ENCODE measurements at places on chromosomes 6 and 20. TPM values are rescaled to one million over a fixed set of nuclear protein-coding genes. Genes with fewer than 3 reads are reported as not detected.

PTGIS gene
- 34.6 TPM for polyA plus RNA-seq

MCM3 gene
- polyA plus RNA-seq = 63.8 TPM

TMEM170B gene
- 6.3 TPM for polyA plus RNA-seq

PLEKHG1 gene
- 15.0 TPM for polyA plus RNA-seq

NTSR1 gene
- polyA plus RNA-seq = not detected

ULBP1 gene
- 0.66 TPM for polyA plus RNA-seq

PDE7B gene
- 10.4 TPM for polyA plus RNA-seq

FAM217A gene
- polyA plus RNA-seq = 2.8 TPM

SYCP2 gene
- polyA plus RNA-seq = not detected

PLCB1 gene
- polyA plus RNA-seq = not detected

CYP24A1 gene
- polyA plus RNA-seq = 0.22 TPM

EEF1A2 gene
- 406 TPM for polyA plus RNA-seq

FRK gene
- polyA plus RNA-seq = 2.2 TPM

FNDC11 gene
- polyA plus RNA-seq = 0.11 TPM

LTV1 gene
- 57.4 TPM for polyA plus RNA-seq

TAGAP gene
- polyA plus RNA-seq = 0.75 TPM

EMILIN3 gene
- 21.6 TPM for polyA plus RNA-seq

PSMA7 gene
- 149 TPM for polyA plus RNA-seq

MEI4 gene
- not detected for polyA plus RNA-seq

BHLHE23 gene
- polyA plus RNA-seq = not detected

HLA-DQB1 gene
- 2.8 TPM for polyA plus RNA-seq

CST5 gene
- not detected for polyA plus RNA-seq

ATP9A gene
- polyA plus RNA-seq = 86.0 TPM

SPATS1 gene
- polyA plus RNA-seq = not detected

TGM3 gene
- 0.22 TPM for polyA plus RNA-seq

TFAP2C gene
- polyA plus RNA-seq = 0.11 TPM

HS3ST5 gene
- polyA plus RNA-seq = 0.73 TPM

IL17A gene
- not detected for polyA plus RNA-seq

TRIM15 gene
- not detected for polyA plus RNA-seq

GPX5 gene
- polyA plus RNA-seq = not detected

TRIM40 gene
- not detected for polyA plus RNA-seq

HSF2 gene
- polyA plus RNA-seq = 32.2 TPM

TRIM27 gene
- polyA plus RNA-seq = 54.1 TPM

FOXQ1 gene
- polyA plus RNA-seq = not detected

BPIFA1 gene
- not detected for polyA plus RNA-seq

MYLIP gene
- polyA plus RNA-seq = 38.0 TPM

PTPRT gene
- polyA plus RNA-seq = 0.24 TPM

ME1 gene
- 1.9 TPM for polyA plus RNA-seq

TREM2 gene
- 0.53 TPM for polyA plus RNA-seq

BPI gene
- polyA plus RNA-seq = 0.46 TPM

ADAM33 gene
- 43.0 TPM for polyA plus RNA-seq

HTR1B gene
- polyA plus RNA-seq = not detected

PLN gene
- 6.6 TPM for polyA plus RNA-seq

SNPH gene
- 7.7 TPM for polyA plus RNA-seq

RIPPLY2 gene
- polyA plus RNA-seq = 0.33 TPM

CRIP3 gene
- polyA plus RNA-seq = 2.8 TPM

WFDC2 gene
- 1.2 TPM for polyA plus RNA-seq

EYA4 gene
- polyA plus RNA-seq = 31.1 TPM

OXT gene
- 0.50 TPM for polyA plus RNA-seq

POM121L2 gene
- polyA plus RNA-seq = not detected

All from muscle of arm (tissue), 14 donors.